T-helper 1 cell (primary cell): ENCODE measurements at places on chromosomes 1 and 21.

GRCh38 chr1:201925981-201926645 is 20.2 kb downstream of the LMOD1 start:
- no peak for DNase-seq

- no peak for DNase-seq
Observed at GRCh38 chr1:182603646-182604174, 479 bp downstream of the RGS16 start.

GRCh38 chr1:82299056-82299455 is 498.3 kb downstream of the ADGRL2 start:
- no peak for DNase-seq

DNA sequence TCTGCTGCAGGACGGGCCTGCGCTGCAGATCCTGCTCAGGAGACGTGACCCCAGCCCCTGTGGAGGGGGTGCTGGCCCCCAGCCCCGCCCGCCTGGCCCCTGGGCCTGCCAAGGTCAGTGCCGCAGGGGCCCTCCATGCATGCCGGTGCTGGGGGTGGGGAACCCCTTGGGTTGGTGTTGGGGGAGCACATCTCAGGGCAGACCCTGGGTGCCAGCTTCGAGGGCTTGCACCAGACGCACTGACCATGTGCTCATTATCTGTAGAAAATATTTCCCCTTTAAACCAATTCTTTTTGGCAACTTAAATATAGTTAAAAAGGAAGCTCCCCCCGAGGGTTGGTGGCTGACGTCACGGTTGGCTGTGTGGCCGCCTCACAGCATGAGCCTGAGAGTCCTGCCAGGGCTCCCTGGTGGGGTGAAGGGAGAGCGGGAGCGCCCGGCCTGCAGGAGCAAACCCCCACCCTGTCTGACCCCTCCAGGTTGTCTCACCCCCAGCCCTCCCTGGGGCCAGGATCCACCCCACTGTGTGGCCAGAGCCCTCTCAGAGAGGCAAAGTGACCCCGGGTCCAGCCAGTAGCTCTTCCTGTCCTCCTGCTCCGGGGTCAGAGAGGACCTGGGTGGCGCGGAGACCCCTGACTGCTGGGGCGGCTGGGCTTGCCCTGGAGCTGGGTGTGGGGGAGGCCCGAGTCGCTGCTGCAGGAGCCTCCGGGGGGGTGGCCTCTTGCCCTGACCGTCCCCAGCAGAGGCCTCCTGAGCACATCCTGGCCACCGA is 5.3 kb upstream of the PFKL start:
- DNase-seq = no peak

DNA sequence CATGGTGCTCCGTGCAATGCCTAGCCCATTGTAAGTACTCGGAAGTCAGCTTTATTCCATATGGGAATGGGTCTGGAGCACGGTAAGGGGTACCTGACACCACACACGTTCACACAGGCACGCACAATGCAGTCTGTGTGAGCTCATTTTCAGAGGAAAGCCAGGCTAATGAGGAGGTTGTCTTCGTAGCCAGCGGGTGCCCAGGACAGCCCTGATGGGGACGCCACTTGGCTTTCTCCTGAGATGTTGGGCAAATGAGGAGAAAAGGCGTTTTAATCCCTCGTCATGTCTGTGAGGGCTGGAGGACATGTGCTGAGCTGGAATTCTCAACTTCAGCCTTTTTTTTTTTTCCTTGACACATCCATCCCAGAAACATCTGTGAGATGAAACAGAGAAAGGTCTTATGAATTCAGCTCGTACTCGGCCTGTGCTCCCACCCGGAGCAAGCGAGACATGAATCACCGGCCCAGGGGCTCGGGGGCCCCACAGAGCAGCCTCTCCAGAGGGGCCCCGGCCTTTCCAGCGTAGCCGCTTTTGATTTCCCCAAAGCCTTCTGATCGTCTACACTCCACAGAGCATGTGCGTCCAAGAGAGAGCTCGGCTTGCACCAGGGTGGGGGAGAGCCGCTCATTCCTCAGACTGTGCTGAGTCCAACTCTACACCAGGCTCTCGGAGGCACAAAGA is 125.1 kb downstream of the EPHB2 start:
- DNase-seq = no peak

DNA sequence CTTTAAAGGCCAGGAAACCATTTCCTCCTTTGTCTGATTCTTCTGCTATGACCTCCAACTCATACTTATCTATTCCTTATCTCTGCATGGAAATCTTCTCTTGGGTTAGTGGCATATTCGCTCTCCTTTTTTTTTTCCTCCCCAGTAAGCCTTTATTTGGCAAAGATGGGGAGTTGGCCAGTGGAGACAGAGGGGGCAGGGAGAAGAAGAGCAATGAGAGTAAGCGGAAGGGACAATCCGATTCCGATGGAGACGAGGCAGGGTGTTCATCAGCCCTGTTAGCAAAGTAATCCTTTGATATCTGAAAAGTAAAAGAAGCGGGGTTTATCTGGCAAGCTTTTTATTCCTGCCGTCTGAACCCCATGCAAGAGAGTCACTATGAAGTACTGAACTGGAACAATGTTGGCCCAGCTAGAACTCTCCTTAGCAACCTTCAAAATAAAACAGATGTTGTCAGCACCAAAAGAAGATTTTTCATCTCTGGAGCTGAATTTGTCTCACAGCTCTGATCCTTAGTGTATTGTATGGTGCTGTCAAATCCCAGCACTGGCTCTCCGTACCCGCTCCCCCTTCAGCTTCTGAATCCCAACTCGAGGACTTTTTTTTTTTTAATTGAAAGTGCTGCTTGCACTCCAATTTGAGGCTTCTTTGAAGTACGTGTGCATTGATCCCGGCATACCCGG is 40.9 kb downstream of the PTGFRN start:
- no peak for DNase-seq
